ENCODE measurements at places on chromosomes 6 and 20. TPM values are rescaled to one million over a fixed set of nuclear protein-coding genes. Genes with fewer than 3 reads are reported as not detected.

Gene OR2J3
- total RNA-seq, result not detected

Gene BTN2A1
- 27.0 TPM for total RNA-seq

Gene IYD
- total RNA-seq, result 1.9 TPM

Gene APOM
- 1.6 TPM for total RNA-seq

Gene COL10A1
- total RNA-seq, result 0.24 TPM

Gene VGLL2
- total RNA-seq, result not detected

Gene FLOT1
- total RNA-seq, result 151 TPM

Gene VPS16
- total RNA-seq, result 35.8 TPM

Gene CD24
- 33.1 TPM for total RNA-seq

Gene BPIFB2
- total RNA-seq, result 0.21 TPM

Gene VIP
- 1.5 TPM for total RNA-seq

Gene PRDM1
- 13.9 TPM for total RNA-seq

Gene ARMC12
- not detected for total RNA-seq

Gene PPP1R14C
- total RNA-seq, result 15.4 TPM

Gene BFSP1
- 2.4 TPM for total RNA-seq

Gene MAS1L
- 0.50 TPM for total RNA-seq

Gene C6orf58
- not detected for total RNA-seq

Gene POM121L2
- not detected for total RNA-seq

Gene LTB
- total RNA-seq, result 10.0 TPM

Gene ADGRF1
- 9.9 TPM for total RNA-seq

Gene BPI
- total RNA-seq, result 0.44 TPM

Gene HUS1B
- total RNA-seq, result 1.1 TPM

Gene KIAA1755
- total RNA-seq, result 1.3 TPM

Gene FAM209B
- total RNA-seq, result 0.59 TPM

Gene COX4I2
- total RNA-seq, result 17.1 TPM

Gene ARFGEF3
- 33.8 TPM for total RNA-seq

Gene SAMD5
- 8.7 TPM for total RNA-seq

Gene ASIP
- not detected for total RNA-seq

Gene FERMT1
- total RNA-seq, result 1.4 TPM

Gene UNC5CL
- total RNA-seq, result 1.1 TPM

Gene GABRR1
- total RNA-seq, result not detected

Gene HAO1
- total RNA-seq, result not detected

Gene RBBP8NL
- total RNA-seq, result 2.0 TPM

Gene C6orf141
- total RNA-seq, result 4.1 TPM

Gene PI16
- total RNA-seq, result 11.9 TPM

Gene ECT2L
- 3.9 TPM for total RNA-seq

Gene ATP9A
- 23.1 TPM for total RNA-seq

Gene CD93
- total RNA-seq, result 99.7 TPM

Gene PEX6
- 33.3 TPM for total RNA-seq

Gene PSORS1C2
- total RNA-seq, result not detected

Gene PDE7B
- total RNA-seq, result 2.2 TPM

Gene CDSN
- not detected for total RNA-seq

Gene MEP1A
- total RNA-seq, result 0.41 TPM

Gene SLC2A10
- 11.5 TPM for total RNA-seq

Gene BMP6
- total RNA-seq, result 6.6 TPM

Gene SEL1L2
- not detected for total RNA-seq

Gene PKIB
- 3.2 TPM for total RNA-seq

Gene PPP1R16B
- 13.0 TPM for total RNA-seq

Gene SDCBP2
- 10.8 TPM for total RNA-seq

Gene SUMO4
- total RNA-seq, result 2.0 TPM

Gene TAF4
- total RNA-seq, result 17.6 TPM

Gene LY6G6D
- total RNA-seq, result not detected

Gene PXMP4
- 60.5 TPM for total RNA-seq

Gene MUC21
- 3.8 TPM for total RNA-seq

Gene AKAP12
- total RNA-seq, result 38.8 TPM

Gene GPX6
- total RNA-seq, result not detected

Gene EPPIN
- total RNA-seq, result 0.38 TPM
